ENCODE measurements at places on chromosomes 13 and 19.

DNA sequence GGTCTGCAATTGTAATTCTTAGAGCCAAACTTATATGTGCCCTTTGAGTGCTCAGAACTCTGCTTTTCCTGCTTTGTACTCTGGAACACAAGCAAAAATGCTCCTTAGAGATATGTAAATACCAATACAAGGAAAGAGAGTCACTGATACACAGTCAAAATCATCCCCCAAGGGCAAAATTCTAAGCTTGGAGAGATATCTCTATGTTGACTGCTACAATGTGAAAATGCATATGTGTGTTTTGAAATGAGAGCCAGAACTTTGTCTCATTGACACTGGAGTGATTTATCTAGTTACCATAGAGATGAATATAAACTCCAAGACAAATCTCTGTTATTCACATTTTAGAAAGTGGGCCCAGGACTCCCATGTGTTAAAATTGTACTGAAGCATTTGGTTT, 494.8 kb upstream of the SLITRK1 start:
- DNase-seq, result peak; percentile 17

GRCh38 chr13:29175250-29175873, 355.2 kb downstream of the MTUS2 start:
- DNase-seq, result no peak

- no peak for DNase-seq
Observed at GRCh38 chr13:98272549-98272948, 95.5 kb upstream of the RNF113B start.

- peak; percentile 75 for DNase-seq
Observed at GRCh38 chr13:45492538-45492937, 27.8 kb downstream of the COG3 start.

DNA sequence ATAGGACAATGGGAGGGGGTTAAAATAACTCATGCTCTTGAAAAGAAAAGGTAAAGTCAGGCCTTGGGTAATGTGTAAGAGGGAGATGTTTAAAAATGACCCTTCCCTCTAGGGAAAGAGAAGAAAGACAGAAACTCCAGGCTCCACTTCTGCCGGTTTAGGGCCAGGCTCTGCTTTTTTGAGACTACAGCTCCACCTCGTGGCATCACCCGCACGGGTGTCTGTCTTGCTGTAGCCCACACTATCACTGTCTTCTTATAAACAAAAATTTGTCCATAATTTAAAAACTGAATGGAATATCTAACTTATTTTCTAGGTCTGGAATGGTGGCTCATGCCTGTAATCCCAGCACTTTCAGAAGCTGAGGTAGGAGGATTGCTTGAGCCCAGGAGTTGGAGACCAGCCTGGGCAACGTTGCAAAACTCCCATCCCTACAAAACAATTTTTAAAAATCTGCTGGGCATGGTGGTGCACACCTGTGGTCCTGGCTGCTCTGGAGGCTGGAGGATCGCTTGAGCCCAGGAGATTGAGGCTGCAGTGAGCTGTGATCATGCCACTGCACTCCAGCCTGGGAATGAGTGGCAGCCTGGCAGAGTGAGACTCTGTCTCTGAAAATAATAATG, 65.1 kb upstream of the GTF3A start:
- DNase-seq, result peak; percentile 71

- DNase-seq, result no peak
Observed at GRCh38 chr19:33825556-33825955, 28.9 kb downstream of the KCTD15 start.

DNA sequence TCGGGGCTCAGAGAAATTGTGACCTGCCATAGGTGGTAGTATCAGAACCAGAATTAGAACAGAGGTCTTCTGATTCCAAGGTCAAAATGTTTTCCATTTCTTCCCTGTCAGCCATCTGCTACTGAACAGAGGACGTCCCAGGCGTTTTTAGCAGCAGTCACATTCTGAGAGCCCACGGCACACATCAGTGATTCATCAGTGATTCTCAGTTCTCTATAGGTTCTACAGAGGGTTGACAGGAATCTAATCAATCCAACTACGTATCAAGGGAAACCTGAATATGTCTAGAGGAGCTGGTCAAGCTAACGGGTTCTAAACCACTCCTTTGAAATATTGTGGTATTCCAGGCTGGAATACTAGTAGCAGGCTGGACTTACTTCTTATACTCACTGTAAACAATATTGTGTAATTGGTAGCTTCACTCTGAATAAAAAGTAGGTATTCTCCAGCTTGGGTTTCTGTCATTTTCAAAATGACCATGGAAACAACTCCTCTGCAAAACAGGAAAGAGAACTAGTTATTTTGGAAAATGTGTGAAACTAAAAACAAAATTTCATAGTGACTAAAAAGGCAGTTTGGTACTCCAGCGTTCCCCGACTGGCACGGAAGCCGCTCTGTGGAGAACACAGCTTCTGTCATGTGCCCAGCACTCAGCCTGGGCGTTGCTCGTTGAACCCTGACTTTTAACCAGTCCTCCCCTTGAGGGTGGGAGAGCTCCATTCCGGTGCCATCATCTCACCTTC, 43.2 kb downstream of the FLT3 start:
- no peak for DNase-seq

DNA sequence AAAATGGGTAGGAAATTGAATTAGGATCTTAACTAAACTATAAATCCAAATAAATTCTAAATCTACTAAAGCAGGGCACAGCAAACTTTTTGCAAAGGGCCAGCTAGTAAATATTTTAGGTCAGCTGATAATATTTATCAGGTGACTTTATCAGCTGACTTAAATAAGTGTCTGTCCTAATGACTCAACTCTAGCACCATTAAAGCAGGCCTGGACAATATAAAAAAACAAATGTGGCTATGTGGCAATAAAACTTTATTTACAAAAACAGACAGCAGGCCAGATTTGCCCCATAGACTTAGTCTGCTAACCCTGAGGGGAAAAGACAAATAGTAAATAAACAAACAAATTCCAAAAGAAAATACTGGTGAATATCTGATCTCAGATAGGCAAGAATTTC, 27.7 kb upstream of the DOCK9 start:
- peak; percentile 13 for DNase-seq

DNA sequence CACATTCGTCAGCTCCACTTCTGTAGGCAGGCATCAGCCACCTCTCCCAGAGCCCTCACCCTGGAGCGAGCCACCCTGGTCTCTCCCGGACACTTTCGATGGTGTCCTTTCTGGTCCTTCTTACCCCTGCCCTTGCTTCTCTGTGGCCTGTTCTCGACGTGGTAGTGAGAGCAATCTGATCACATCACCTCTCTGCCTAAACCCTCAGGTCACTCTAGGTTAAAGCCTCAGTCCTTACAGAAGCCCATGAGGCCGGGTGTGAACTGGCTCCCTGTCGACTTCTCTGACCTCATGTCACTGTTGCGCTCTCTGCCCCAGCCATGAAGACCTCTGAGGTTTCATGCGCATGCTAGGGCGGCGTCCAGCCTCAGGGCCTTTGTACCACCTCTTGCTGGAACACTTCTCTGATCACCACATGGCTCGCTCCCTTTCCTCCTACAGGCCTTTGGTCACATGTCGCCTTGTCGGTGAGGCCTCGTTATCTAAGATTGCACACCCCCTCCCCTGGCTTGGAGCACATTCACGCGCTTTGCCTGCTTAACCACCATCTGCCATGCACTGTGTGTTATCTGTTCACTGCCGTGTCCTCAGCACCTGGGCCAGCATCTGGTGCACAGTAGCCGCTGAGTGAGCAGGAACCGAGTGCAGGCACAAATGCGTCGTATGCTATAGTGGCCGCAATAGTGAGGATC, 101.5 kb downstream of the DPF1 start:
- DNase-seq, result no peak

DNA sequence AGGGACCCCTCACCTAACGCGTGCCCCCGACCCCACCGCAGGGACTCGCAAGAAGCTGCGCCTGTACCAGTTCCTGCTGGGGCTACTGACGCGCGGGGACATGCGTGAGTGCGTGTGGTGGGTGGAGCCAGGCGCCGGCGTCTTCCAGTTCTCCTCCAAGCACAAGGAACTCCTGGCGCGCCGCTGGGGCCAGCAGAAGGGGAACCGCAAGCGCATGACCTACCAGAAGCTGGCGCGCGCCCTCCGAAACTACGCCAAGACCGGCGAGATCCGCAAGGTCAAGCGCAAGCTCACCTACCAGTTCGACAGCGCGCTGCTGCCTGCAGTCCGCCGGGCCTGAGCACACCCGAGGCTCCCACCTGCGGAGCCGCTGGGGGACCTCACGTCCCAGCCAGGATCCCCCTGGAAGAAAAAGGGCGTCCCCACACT, 4.7 kb upstream of the MYBPC2 start:
- peak; percentile 60 for DNase-seq

DNA sequence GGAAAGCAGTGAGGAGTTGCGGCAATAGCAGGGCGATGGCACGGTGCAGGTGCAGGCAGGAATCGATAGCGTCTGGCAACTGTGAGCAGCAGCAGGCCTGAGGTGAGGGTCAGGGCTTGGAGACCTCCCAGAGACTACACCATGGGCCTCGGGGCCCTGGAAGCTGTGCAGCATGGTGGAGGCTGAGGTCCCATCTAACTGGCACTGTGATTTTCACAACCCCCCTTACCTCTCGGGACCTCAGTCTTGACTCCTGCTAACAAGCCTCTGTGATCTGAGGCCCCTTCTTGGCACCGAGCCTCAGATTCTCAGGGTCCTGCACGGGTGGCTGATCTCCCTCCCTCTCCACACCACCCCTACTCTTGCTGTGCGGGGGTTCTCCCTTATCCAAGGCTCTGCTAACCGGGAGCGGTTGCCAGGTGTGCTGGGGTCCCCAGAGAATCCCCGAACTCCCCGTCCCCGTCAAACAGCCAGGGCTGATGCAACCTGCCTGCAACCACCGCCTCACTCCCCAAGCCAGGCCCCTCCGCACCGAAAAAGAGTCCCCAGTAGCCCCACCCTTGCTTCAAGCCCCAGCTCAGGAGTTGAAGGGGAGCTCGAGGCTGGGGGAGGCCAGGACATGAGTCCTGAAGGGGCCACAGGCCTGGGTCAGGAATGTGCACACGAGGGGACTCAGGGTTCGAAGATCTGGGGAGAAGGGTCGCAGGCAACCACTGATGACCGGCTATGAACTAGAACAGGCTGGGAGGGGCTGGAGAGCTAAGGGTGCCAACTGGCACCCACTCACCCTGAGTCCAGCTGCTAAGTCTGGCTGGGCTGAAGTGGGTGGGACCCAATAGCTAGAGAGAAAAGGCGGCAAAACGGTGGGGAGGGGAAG, 4.8 kb upstream of the ATF5 start:
- no peak for DNase-seq

DNA sequence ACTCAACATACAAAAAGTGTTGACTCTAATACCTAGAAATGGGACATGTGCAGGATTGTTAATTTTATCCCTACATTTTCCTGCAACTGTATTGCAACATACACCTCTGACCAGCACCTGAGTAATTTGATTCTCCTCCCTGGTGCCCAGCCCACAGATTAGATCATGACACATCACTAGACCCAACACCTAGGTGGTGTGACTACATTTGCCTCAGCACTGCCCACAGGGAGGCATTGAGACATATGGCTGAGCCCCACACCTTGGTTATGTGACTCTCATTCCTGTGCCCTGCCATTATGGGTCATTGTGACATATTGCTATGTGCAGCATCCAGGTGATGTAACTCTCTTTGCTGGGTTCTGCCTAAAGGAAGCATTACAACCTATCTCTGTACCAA, 13.2 kb upstream of the ZNF254 start:
- no peak for DNase-seq

- no peak for DNase-seq
Observed at GRCh38 chr19:5380215-5380919, 39.8 kb upstream of the PTPRS start.

DNA sequence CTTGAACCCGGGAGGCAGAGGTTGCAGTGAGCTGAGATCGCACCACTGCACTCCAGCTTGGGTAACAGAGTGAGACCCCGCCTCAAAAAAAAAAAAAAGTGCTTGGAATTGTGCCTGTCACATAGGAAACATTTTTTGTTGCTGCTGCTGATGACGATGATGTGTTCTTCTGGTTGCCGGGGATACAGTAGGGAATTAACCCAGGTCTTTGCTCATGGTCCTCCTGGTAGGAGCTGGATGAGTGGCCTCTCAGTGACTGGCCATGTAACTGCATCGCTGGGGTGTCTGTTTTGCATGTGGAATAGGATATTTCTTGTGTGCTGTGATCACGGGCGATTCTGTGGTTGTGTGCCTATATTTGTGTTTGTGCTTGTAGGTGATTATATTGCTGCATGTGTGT, 4.7 kb upstream of the CNFN start:
- no peak for DNase-seq

GRCh38 chr19:32146664-32147063, 198.7 kb upstream of the ZNF507 start:
- no peak for DNase-seq

DNA sequence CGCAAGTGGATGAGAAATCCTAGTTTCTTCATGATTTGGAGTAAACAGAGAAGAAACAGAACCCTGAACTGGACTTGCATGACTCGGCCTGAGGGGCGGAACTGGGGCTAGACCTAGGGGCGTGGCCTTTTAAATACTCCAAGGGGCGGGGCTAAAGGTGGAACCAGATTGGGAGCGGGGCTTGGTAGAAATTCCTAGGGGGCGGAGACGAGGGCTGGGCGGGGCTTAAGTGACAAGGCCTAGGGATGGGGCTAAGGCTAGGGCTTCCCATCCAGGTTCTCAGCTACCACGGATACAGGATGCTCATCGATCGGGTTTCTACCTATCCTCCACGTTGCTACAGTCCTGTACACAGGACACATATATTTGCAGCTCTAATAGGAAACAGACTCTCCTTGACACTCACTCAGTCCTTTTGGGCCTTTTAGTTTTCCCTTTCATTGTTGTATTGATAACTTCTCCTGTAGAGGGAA, 372 bp upstream of the ZNF699 start:
- DNase-seq, result peak; percentile 89

DNA sequence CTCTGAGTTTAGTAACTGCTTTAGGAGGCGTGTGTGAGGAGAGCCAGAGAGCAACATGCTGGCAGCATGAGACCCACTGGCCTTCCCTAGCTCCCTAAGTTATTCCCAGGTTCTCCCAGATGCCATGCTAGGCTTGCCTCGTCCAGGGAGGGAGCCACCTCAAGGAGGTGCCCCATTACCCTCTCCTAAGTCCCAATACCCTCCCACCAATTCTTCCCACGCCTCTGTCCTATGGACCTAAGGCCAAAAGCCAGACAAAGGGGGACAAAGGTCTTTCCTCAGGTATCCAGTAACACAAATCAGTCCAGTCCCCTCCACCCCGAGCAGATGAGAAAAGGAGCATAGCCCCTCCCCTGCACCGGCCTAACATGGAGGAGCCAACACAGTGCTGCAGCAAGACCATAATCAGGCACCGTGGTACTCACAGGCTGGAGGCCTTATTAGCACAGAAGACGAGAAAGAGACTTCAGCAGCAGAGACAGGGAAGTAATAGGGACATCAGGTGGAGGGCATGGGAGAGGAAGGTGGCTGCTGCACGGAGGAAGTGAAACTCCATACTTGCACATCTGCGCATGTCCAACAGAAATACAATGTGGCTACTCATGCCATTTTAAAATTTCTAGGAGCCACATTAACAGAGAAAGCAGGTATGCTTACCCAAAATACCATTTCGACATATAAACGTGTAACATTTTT, 46.3 kb downstream of the BRD4 start:
- DNase-seq, result no peak

- DNase-seq, result no peak
Observed at GRCh38 chr19:5099701-5100221, 130.8 kb downstream of the KDM4B start.

- no peak for DNase-seq
Observed at GRCh38 chr13:67001363-67001762, 228.8 kb downstream of the PCDH9 start.

- DNase-seq, result no peak
Observed at GRCh38 chr19:38921420-38922274, 8.9 kb downstream of the SARS2 start.

All from EH (cell line).